ENCODE measurements at places on chromosomes 3 and 15. TPM values are rescaled to one million over a fixed set of nuclear protein-coding genes. Genes with fewer than 3 reads are reported as not detected.

MORC1 gene
- total RNA-seq, result not detected

CHRM5 gene
- total RNA-seq, result 0.15 TPM

SH2D7 gene
- total RNA-seq, result not detected

ABCC5 gene
- 20.1 TPM for total RNA-seq

MLH1 gene
- 36.2 TPM for total RNA-seq

CHRNA7 gene
- 0.23 TPM for total RNA-seq

ZBTB20 gene
- total RNA-seq, result 18.6 TPM

MYLK gene
- total RNA-seq, result 85.2 TPM

NOX5 gene
- 0.12 TPM for total RNA-seq

VGLL3 gene
- 2.9 TPM for total RNA-seq

CELF6 gene
- 0.35 TPM for total RNA-seq

MUSTN1 gene
- not detected for total RNA-seq

CD200 gene
- 24.0 TPM for total RNA-seq

CRYGS gene
- total RNA-seq, result 0.75 TPM

KBTBD12 gene
- not detected for total RNA-seq

GOLGA8O gene
- 1.2 TPM for total RNA-seq

MELTF gene
- total RNA-seq, result 1.7 TPM

SST gene
- not detected for total RNA-seq

Measured in smooth muscle cell of the coronary artery (primary cell).